T-cell (primary cell): ENCODE measurements at places on chromosomes 7 and 10.

DNA sequence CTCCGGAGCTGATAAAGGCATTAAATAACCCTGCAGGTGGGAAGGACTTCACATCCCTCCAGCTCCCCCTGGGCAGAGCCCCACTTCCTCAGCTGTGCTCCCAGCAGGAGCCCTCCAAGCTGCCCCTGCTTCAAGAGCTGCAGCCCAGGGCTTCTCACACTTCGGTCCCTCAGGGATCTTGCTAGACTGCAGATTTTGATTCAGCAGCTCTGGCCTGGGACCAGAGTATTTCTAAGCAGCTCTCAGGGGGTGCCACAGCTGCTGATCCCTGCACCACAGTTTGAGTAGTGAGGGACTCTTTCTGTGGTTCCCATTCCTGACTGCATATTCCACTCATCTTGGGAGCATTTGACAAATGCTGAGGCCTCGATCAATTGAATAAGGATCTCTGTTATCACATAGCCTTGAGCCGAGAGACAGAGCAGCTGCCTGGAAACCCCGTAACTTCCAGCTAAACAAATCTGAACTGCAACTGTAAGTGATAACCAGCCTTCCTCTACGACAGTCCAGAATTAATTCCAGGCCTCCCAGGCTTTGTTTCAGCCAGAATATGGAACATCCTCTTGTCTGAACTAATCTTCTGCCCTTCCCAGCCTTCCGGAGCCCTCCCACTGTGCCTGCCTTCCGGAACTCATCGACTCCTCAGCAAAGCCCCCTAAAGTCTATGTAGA, 161.4 kb downstream of the CCDC3 start:
- no peak for DNase-seq

- no peak for DNase-seq
These were observed 33.4 kb downstream of the TAS2R41 start for GRCh38 chr7:143510854-143511592.

- DNase-seq = no peak
These were observed 143.9 kb downstream of the PRKAG2 start for GRCh38 chr7:151732834-151733592.

DNA sequence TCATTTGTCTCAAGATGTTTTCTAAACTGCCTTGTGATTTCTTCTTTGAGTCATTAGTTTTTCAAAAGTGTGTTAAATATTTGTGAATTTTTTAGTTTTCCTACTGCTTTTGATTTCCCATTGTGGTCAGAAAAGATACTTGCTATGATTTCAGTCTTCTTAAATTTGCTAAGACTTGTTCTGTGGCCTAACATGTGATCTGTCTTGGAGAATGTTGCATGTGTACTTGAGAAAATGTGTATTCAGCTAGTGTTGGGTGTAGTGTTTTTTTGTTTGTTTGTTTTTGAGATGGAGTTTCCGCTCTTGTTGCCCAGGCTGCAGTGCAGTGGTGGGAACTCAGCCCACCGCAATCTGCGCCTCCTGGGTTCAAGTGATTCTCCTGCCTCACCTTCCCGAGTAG, 28.6 kb downstream of the BMPR1A start:
- DNase-seq = no peak

GRCh38 chr10:93189944-93190343, 116.3 kb downstream of the CYP26A1 start:
- no peak for DNase-seq

- DNase-seq = peak; percentile 87
These were observed at the start of gene TMEM243 for GRCh38 chr7:87219545-87220025. TSS of gene TMEM243 (minus strand) at chr7:87219732. CDS start at chr7:87219503, 229 bp downstream.

DNA sequence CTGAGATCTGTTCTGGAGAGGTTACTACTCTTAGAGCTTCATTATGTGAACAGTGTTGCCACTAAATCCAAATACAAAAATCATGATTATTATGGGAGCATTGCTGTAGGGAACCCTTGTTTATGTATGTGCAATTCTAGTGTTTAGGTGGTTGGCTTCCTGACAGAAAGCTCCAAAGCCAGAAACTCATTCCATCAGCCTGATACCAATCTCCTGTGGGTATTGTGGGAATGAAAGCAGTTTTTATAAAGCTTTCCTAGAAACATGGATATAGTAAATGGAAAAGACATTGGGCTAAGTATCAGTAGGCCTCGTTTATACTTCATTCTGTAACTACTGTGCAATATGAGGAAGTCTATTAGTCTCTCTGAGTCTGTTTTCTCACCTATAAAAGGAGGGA, 6.4 kb downstream of the SDK1 start:
- DNase-seq = no peak

GRCh38 chr10:24721229-24722106, 2.2 kb downstream of the ARHGAP21 start:
- DNase-seq = no peak

- DNase-seq = no peak
These were observed 599.2 kb upstream of the POM121L12 start for GRCh38 chr7:52436278-52436677.

GRCh38 chr7:28807396-28807994, 150.6 kb downstream of the TRIL start:
- no peak for DNase-seq

DNA sequence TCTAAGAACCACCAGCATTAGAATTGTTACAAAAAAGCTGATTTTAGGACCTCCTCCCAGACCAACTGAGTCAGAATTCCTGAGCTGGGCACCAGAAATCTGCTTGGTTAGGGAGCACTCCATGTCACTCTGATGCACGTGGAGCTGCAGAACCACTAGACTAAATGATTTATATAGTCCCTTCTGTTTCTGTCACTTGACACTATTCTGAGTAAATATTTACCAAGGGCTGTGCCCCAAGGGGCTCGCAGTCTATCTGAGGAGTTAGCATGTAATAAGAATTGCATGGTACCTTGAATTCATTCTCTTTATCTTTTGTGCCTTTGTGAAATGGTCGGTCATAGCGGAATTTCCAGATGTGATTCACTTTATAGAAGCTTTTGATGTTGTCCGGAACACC, 196.0 kb upstream of the IMMP2L start:
- no peak for DNase-seq

GRCh38 chr10:111455776-111456426, 379.1 kb downstream of the ADRA2A start:
- no peak for DNase-seq

DNA sequence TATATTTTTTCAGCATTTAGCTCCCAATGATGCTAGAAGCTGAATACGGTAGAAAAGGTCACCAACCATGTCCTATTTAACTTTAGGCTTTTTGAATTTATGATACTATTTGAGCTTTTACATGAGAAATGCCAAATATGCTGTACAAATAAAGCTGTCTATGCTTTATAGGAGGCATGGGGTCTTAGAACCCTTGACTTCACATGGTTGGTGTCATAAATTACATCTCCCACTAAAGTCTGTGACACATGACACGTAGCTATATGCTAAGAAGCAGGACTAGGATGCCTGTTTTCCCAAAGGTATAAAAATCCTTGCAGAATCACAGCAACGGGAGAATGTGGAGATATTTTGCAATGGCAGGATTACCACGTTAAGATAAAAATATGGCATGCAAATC, 960.4 kb downstream of the PCDH15 start:
- DNase-seq = no peak

GRCh38 chr7:150716368-150716767, at the start of gene GIMAP1:
TSS of gene GIMAP1 (plus strand) at chr7:150716613. CDS start at chr7:150719048, 2,435 bp downstream.
- peak; percentile 64 for DNase-seq

DNA sequence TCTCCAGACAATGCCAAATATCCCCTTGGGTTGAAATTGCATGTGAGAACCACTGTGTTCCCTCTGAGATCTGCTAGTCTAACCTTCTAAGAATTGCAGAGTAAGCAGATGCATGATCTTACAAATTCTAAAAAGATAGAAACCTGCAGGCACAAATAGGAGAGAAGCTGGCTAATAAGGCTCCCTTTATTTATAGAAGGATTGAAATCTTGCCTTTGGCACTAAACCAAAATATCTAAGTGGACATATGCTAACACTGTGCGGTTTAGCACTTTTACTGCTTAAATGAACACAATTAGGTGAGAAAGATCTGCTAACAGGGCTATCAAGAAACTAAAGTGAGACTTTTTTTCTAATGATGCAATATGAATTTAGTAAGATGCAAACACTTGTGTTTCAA, 225.5 kb downstream of the DOCK4 start:
- DNase-seq = no peak

GRCh38 chr10:52466464-52466863, 152.4 kb downstream of the DKK1 start:
- DNase-seq = no peak

DNA sequence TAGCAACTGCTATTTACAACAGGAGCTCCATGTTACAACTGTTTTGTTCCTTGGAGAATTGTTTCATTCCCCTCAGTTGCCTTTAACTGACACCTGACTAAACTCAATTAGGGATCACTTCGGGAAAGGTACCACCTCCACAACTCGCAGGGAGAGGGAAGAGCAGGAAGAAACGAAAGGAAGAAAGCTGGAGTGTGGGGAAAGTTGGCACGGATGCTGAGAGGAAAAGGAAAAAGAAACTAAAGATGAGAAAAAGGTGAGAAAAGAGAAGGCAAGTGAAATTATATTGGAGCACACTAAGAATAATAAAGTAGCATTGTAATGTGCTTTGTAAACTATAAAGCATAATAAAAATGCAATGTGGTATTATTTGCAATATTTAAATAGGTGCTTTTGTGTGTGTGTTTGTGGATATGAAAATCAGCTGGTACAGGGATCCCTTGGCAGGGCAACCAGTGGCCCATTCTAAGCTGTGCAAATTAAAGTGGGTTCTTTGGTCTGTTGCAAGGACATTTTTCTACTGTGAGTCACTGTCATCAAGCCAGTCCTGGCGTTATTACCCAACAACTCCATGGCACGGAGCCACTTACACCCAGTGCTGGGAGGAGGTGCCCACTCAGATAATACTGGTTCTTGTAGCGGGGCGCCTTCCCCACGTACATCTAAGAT, 45.9 kb downstream of the HIPK2 start:
- no peak for DNase-seq

DNA sequence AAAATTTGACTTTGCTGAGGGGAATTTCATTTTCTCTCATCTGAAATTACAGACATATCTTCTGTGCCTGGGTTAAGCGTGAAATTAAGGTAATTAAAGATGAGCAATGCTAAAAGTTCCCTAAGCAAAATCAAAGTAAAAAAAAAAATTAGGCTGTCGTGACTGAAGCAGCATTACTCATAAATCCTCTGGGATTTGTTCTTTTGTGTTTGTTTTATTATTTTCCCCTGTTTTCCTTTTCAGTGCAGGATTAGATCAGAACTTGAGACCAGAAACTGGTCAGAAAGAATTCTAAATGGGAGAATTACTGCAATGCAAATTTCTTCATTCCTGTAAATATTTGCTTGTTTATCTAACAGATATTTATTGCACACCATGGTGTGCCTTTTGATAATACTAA, 141.4 kb upstream of the BET1 start:
- DNase-seq = no peak

- no peak for DNase-seq
These were observed 13.0 kb downstream of the FAM20C start for GRCh38 chr7:205115-206010.

DNA sequence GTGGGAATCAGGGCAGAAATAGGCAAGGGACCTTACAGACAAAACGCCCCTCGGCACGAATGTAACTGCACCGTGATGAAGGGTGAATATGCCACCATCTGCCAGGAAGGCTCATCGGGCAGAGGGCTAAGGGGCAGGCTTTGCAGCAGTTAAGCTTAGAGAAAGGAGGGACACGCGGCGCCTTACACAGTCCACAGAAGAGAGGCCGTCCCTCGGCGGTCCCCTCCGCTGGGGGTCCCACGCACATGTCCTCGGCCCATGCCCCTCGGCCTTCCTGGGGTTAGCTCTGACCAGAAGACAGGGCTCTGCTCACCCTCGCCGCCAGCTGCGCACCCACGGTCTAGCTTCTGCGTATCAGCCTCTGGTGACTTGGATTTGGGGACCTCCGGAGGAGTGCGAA, 141.1 kb downstream of the DYNC2I1 start:
- no peak for DNase-seq

DNA sequence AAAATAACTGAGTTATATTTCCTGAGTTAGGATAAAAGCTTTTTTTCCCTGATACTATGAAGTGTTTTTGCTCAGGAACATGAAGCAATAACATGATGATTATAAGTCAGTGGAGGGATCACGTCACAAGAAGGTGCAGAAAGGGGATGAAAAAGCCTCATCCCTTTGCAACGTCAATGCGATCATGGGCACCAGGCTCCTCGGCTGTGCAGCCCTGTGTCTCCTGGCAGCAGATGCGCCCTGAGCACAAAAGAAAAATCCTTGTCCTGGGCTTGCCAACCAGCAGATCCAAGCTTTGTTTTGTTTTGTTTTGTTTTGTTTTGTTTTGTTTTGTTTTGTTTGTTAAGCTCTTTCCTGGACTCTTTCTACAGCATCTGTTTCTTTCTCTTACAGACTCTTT, 103.5 kb upstream of the PRSS1 start:
- DNase-seq = no peak

DNA sequence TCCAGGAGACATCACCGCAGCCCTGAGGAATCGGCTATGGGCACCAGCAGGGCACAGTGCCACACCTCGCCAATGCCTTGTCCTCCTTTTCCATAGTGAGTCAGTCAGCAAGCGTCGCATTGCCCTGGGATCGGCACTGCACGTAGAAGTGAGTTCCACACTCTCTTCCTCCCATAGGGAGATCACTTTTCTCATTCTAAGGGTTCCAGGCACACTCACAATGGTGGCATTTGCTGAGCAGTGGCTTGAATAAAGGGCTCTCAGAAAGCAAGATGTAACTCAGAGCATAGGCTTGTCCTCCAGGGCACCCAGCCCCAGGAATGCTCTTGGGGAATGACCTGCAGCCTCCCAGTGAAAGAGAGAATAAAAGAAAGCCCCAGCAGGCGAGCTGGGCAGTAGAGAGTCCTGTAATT, 1.1 kb upstream of the VIM start:
- DNase-seq = no peak

DNA sequence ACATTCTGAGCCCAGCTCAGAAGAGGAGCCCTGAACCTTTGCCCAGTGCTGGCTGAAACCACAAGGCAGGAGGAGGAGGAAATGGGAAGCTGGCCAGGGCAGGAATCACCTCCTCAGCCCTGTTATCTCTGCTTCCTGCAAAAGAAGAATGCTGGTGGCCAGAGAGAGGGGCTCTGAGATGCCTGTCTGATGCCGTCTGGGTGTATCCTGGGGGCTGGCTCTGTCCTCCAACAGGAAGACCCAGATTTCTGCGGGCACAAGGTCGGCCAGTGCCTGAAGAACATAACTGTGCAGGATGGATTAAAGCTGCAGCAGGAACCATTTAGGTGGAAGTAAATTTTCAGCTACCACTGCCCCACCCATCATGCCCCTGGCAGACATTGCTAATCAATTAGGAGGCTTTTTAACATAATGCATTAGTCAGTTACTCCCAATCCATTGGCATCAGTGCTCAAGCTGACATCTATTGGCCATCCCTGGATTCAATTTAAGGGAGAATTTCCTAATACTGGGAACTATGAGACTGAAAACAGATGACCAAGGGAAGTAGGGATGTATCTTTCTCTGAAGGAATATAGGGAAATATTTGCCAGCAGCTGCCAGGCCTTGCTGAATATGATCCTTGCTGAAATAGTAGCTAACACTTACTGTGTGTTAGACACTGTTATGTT, 67.7 kb downstream of the COL13A1 start:
- no peak for DNase-seq
